AG04450 (cell line): ENCODE measurements at places on chromosomes 16 and 17.

DNA sequence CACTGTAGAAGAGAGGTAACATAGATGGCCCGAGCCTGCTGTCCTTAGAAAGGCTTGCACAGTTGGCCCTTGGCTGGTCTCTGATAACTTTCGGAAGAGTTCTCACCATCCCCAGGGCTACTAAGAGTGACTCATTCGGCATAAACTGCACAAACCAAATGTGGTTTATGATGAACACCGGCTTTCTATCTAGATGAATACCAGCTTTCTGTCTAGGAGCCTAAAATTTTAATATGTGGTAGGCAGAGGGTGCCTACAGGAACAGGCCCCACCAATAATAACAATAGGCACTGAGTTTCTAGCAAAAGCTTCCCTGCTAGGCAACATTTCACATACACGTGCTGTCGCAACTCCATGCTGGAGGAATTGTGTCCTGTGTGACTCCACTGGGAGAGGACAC, 15.4 kb downstream of the CNOT1 start:
- DNase-seq, result no peak

DNA sequence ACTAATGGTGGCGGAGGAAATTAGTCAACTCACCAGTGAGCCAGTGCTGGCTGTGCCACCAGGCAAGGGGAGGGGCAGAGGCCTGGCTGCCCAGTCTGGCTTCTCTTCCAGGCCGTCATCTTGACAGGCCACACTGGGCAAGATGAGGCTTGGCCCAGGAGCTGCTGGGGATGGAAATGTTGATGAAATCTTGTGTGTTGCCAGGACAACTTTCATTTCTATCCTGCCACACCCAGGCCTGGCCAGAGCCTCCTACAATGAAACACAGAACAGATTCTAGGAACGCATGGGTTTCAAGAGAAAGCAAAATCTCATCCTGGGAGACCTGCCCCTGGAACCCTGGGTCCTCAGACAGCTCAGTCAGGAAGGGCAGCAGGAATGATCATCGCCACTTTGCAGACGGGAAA, 9.3 kb downstream of the HEXIM2 start:
- DNase-seq, result no peak

DNA sequence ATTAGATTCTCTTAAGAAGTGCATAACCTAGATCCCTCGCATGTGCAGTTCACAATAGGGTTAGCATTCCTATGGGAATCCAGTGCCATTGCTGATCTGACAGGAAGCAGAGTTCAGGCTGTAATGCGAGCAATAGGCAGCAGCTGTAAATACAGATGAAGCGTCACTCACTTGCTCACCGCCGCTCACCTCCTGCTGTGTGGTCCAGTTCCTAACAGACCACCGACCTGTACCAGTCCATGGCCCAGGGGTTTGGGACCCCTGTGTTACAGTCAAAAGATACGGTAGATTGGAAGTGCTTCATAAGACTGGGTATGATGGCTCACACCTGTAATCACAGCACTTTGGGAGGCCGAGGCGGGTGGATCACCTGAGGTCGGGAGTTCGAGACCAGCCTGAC, 2.8 kb downstream of the STAT5A start:
- no peak for DNase-seq

DNA sequence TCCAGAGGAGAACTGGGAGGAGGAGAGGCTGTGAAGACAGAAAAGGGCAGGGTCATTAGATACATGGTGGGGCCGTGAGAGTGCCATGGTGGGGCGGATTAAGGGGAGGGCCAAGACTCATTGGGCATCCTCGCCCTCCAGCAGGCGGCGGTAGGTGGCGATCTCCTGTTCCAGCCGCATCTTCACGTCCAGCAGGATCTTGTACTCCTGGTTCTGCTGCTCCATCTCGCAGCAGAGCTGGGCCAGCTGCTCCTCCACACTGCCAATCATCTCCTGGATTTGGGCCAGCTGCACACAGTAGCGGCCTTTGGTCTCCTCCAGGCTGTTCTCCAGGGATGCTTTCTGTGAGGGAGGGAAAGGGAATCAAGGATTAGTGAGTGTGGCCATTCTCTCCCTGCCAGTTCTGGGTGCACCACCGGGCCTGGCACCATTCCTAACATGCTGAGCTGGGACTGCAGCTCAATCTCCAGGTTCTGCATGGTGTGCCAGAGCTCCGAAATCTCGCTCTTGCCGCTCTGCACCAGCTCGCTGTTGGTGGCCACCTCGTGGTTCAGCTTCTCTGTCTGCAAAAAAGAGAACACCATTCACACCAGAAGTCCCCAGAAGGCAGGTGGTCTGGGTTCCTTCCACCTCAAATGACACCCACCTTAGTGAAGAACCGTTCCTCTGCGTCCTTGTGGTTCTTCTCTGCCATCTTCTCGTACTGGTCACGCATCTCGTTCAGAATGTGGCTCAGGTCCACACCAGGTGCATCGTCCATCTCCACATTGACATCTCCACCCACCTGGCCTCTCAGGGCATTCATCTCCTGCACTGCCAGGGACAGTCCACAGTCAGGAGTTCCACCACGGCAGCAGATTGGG, 129.0 kb downstream of the CCDC144A start:
- no peak for DNase-seq

DNA sequence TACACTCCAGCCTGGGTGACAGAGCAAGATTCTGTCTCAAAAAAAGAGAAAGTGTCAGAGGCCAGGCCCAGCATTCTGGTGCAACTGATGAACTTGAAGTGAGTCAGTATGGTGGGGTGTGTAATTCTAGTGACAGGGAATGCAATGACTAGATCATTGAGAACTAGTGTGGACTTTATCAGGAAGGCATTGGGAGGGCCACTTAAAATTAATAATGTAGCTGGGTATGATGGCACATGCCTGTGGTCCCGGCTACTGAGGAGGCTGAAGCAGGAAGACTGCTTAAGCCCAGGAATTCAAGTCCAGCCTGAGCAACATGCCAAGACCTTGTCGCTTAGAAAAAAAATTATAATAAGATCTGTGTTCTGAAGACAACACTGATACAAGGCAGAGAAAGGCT, 90.8 kb downstream of the STX8 start:
- no peak for DNase-seq
